ENCODE measurements at places on chromosomes 16 and 17. TPM values are rescaled to one million over a fixed set of nuclear protein-coding genes. Genes with fewer than 3 reads are reported as not detected.

- no peak for DNase-seq
These were observed 11.4 kb downstream of the GGA3 start for GRCh38 chr17:75250009-75250471.

The SLC13A2 gene
- polyA plus RNA-seq, result not detected

- DNase-seq, result no peak
These were observed 111.4 kb downstream of the METRNL start for GRCh38 chr17:83190601-83191387.

The CES3 gene
- polyA plus RNA-seq, result 0.37 TPM

- DNase-seq, result no peak
These were observed 24.6 kb upstream of the MYOCD start for GRCh38 chr17:12641084-12641483.

DNA sequence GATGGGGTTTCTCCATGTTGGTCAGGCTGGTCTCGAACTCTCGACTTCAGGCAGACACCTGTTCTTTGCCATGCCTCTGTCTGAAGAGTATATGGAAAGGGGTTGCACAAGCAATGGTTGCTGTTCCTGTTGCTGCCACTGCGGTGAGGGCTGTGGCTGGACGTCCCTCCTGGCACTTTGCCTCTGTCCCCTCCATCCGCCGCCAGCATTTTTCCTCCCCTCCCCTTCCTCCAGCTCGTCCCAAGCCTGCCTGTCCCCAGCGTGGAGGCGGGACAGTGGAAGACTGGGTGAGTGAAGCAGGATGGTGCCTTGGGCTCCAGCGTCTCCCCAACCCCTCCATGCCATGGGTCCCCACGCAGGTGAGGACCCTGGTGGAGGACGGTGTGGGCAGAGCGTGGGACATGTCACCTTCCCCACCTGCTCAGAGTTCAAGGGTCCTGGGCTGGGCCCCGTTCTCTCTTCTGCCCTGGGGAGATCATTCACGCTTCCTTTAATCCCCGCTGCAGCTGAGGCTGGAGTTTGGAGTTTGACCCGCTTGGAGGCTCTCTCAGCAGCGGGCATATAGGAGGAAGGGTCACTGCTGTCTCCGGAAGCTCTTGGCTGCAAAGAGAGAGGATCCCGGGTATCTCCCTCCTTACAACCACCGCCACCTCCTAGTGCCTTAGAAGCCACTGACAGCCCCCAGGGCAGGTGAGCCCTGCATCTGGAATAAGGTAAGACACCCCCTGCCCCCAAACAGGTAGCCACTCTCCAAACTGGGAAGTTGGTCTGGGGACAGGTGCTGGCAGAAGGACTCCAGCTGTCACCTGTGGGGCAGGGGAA lies at the start of gene SLC5A11:
Gene SLC5A11 (plus strand): TSS at position 238 of the 822 bp plus-strand sequence. CDS start 12,681 bp downstream, outside the sequence.
- no peak for DNase-seq

The NPW gene
- polyA plus RNA-seq, result 0.72 TPM

Measured in hindlimb muscle (tissue), 1 donor.